ENCODE measurements at places on chromosomes 16 and 17. TPM values are rescaled to one million over a fixed set of nuclear protein-coding genes. Genes with fewer than 3 reads are reported as not detected.

DNA sequence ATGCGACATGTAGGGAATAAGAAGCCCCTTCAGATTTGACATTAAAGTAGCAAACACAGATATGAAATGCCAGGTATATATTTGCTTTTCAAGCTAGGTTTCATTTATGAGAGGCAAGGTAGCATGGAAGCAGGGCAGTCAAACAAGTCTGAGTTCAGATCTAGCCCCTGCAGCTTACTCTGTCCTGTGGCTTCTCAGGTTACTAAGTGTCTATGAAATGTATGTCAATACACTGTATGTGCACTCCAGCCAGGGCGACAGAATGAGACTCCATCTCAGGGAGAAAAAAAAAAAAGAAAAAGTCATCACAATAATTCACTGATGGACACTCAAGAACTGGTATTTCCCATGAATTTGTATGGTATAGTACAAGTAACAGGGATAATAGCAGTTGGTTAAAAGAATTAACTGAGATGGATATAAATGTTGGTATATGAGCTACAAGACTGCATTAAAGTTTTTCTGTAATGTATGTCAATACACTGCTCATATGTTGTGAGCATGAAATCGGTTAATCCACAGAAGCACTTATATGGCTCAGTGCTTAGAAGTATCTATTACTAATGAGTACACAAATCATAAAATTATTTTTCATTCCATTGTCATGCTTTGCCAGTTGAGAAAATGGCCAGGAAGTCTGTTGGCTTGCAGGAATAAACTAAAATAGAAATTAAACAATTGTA lies 2.9 kb upstream of the WSB1 start:
- H3K4me3 ChIP-seq: no peak overlapping the region
- peaks cover 6% of the 10 kb centered on the region for H3K4me1 ChIP-seq
- DNase-seq: no peak

DNA sequence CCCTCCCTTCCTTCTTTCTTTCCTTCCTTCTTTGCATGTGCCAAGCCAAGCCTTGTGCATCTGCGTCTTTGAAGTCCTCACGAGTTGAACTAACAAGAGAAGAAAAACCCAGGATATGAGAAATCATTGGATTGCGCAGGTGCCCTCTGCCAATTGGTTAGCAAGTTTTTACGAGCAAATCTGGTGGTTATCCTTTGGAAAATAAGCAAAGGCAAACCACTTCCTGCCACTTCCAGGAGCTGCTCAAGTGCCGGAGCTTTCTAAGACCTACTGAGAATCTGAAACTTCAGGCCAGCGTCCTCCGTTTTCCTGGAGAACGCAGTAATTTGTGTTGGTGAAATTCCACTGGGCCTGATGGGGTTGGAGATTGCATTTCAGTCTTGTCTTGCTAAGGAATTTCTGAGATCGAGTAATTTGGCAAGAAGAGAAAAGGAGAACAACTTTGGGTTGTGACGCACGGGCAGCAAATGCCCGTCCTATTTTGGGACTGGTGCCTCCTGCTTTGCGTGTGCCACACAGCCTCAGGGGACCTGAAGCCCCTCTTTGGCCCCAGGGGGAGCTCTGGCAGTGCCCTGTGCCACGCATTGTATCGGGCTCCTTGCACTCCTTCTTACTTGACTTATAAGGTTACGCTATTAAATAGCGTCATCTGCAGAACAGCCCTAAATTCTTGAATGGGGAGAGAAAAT lies 56.4 kb downstream of the CMIP start:
- H3K27ac ChIP-seq: no peak overlapping the region
- H3K4me3 ChIP-seq: no peak overlapping the region
- peaks cover 6% of the 10 kb centered on the region for H3K4me1 ChIP-seq
- no peaks in the 10 kb centered on the region for H3K36me3 ChIP-seq
- no peaks in the 10 kb centered on the region for H3K27me3 ChIP-seq
- DNase-seq: no peak

GRCh38 chr16:85173146-85173980 lies 61.1 kb upstream of the CIBAR2 start:
- peaks cover 20% of the 10 kb centered on the region for H3K27me3 ChIP-seq
- H3K4me1 ChIP-seq: peaks cover 15% of the 10 kb centered on the region
- no peak overlapping the region for H3K27ac ChIP-seq
- H3K4me3 ChIP-seq: no peak overlapping the region
- DNase-seq: no peak

- no peak overlapping the region for H3K4me3 ChIP-seq
- H3K36me3 ChIP-seq: no peaks in the 10 kb centered on the region
- H3K27ac ChIP-seq: no peak overlapping the region
- H3K27me3 ChIP-seq: 0 out of 2 replicates have a peak, but pooled peaks cover 3% of the 10 kb centered on the region
- H3K4me1 ChIP-seq: no peaks in the 10 kb centered on the region
Measured at GRCh38 chr16:66408163-66409048, 18.7 kb upstream of the BEAN1 start.

- H3K4me1 ChIP-seq: no peaks in the 10 kb centered on the region
- H3K27me3 ChIP-seq: no peaks in the 10 kb centered on the region
- no peak overlapping the region for H3K4me3 ChIP-seq
- H3K36me3 ChIP-seq: peaks cover 47% of the 10 kb centered on the region
Measured at GRCh38 chr16:46901709-46902108, 17.5 kb downstream of the GPT2 start.

DNA sequence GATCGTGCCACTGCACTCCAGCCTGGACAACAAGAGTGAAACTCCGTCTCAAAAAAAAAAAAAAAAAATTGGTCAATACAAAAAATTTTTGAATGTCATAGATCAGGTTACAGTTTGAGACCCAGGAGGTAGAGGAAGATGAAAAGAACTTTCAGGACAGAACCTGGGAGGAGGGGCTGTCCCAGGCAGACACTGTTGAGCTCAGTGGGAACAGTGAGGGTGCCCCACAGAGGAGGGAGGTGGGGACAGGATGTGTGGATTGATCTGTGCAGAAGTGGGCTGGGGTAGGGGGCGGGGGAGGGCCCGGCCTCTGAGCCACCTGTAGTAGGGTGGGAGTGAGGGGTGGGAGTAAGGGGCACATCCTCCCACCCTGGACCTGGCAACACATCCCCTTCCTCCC lies 58.3 kb downstream of the PRMT7 start:
- DNase-seq: no peak
- H3K36me3 ChIP-seq: no peaks in the 10 kb centered on the region

- no peaks in the 10 kb centered on the region for H3K4me1 ChIP-seq
- no peak overlapping the region for H3K4me3 ChIP-seq
- 0 out of 2 replicates have a peak, but pooled peaks cover 2% of the 10 kb centered on the region for H3K27me3 ChIP-seq
Measured at GRCh38 chr17:6023036-6023831, 46.9 kb upstream of the WSCD1 start.

DNA sequence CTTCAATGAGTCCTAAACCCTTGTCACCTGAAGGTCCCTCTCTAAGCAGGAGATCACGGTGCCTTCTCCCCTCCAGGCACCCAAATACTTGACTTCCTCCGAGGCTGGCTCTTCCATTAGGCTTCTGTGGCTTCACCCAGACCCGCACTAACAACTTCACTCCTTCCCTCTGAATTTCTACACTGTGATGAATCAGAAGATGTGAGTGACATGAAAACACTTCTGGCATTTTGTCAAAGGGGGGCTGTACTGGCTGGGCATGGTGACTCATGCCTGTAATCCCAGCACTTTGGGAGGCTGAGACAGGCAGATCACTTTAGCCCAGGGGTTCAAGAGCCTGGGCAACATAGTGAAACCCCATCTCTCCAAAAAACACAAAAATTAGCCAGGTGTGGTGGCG lies 72.6 kb upstream of the CNEP1R1 start:
- H3K4me1 ChIP-seq: no peaks in the 10 kb centered on the region
- H3K36me3 ChIP-seq: no peaks in the 10 kb centered on the region
- no peak overlapping the region for H3K4me3 ChIP-seq
- no peak overlapping the region for H3K27ac ChIP-seq
- DNase-seq: no peak
- no peaks in the 10 kb centered on the region for H3K27me3 ChIP-seq

DNA sequence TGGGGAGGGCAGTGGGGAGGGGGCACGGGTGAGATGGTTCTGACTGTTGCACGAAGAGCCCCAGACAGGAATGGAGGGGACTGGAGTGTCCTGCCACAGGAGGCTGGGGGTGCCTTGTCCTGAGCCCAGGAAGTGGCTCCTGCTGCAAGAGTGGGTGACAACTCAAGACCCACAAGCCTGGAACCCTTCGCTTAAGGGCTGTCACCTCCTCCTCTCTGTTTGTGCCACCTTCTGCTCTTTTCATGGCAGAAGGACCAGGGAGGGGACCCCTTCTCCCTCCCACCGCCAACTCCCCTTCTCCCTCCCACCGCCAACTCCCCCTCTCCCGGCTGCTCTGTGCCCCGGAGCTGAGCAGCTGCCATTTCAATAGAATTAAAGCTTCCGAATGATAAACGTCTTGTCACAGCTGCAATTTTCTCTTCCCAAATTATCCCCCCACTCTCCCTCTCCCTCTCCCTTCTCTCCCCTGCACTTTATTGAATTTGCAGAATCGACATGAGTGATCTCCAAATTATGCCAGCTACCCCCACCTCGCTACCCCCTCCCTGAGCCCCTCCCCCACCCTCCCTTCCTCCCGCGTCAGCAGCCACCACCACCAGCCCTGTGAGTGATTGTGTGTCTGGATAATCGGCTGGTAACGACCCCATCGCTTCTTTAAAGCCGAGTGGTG lies 13.7 kb downstream of the GJD3 start:
- H3K4me1 ChIP-seq: peaks cover 34% of the 10 kb centered on the region
- H3K27ac ChIP-seq: no peak overlapping the region
- no peak for DNase-seq
- H3K27me3 ChIP-seq: peaks cover 2% of the 10 kb centered on the region
- no peaks in the 10 kb centered on the region for H3K36me3 ChIP-seq

SMTNL2 gene
- 4.6 TPM for polyA plus RNA-seq

Measured in H1 (cell line).